T-helper 1 cell (primary cell): ENCODE measurements at places on chromosomes 1 and 21.

- DNase-seq, result no peak
These were observed 84.5 kb upstream of the ST6GALNAC5 start for GRCh38 chr1:76782809-76783208.

DNA sequence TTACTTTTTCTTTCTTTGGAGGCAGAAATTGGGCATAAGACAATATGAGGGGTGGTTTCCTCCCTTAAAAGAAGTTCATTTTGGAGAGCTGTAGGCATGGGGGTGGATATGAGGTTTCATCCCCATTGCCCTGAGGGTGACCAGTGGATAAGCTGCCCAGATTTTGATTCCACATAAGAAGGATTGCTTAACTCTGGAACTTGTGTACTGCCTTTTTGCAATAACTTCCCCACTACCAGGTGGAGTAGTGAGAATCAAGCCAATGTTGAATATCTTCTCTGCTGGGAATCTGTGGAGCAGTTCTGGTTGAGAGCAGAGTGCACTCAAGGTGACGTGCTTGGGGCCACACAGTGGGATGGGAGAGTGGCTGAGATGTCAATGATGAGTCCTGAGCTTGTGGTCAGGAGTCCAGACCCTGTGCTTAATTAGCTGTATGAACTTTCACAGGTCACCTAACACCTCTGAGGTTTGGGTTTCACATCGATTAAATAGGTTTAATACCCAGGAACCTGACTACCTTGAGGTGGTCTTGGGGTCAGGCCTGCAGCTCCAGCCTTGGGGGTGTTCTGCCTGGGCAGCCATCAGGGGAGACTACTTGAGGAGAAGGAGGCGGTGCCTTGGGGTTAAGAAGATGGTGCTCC lies 152.9 kb downstream of the FCRL5 start:
- no peak for DNase-seq

DNA sequence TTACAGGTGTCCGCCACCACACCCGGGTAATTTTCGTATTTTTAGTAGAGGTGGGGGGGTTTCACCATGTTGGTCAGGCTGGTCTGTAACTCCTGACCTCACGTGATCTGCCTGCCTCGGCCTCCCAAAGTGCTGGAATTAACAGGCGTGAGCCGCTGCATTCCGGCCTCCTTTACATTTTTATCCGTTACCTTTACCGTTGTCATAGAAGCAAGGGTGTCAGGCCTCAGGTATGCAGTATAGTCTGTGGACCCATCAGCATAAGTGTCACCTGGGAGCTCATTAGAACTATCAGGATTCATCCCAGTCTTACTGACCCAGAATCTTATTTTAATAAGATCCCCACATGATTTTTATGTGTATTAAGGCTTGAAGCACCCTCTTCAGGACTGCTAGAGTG lies 5.4 kb downstream of the CDC42 start:
- DNase-seq, result no peak

DNA sequence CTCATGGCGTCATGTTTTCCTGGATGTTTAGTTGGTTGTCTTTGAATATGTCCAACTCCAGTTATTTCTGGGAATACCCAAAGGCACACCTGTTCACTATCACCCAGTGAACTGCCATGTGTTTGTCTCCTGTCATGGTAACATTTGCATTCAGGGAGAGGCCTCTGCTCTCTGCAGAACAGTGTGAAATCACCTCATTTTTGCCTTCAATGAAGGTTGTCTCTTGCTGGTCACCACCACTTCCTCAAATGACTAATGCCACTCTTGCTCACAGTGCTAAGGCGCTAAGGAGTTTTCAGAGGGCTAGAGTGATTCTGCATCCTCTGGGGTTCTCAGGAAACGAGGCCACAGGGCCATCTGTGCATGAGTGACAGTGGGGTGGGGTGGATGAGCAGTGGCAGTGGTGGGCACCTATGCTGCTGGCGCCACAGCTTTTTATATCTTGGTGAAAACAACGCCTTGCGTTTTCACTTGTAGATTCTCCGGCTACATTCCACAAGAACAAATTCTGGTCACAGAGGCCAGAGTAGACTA lies 60.0 kb upstream of the ATP5PO start:
- DNase-seq, result no peak

DNA sequence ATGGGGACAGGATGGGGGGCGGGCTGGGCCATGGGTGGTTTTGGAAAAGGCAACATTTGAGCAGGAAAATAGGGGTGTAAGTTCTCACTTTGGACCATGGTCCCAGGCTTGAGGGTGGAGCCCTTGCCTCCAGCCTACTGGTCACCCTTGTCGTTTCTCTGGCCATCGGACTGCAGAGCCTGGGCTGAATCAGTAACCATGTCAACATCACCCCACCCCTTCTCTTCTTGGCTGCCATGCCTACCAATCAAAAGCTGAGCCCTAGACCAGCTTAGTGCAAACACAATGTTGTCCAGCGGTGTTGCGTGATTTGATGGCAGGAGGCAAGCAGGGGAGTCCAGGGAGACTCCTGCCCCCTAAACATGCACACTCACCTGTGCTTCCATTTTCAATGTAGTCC lies 231.0 kb upstream of the KAZN start:
- no peak for DNase-seq
